Endothelial cell (in vitro differentiated cells): ENCODE measurements at places on chromosomes 3 and 15.

- no peak for DNase-seq
Measured at GRCh38 chr15:31554261-31554660, 227.6 kb downstream of the KLF13 start.

DNA sequence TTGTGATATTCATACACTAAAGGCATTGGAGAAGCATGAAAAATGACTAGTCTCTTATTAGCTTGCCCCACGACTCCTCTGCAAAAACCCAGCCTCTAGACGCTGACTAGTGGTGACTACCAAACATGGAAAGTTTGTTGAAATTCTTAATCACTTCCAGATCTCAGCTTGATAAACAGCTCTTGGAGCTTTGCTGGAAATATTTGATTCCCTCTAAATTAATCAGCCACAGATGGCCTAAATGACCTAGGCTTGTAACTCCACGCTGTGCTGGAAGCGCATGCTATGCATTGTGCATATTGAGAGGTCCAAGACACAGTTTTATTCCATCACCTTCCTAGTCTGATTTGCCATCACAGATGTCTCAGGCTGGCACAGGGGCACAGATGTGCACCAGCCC lies 244.7 kb upstream of the ST8SIA2 start:
- DNase-seq: no peak

DNA sequence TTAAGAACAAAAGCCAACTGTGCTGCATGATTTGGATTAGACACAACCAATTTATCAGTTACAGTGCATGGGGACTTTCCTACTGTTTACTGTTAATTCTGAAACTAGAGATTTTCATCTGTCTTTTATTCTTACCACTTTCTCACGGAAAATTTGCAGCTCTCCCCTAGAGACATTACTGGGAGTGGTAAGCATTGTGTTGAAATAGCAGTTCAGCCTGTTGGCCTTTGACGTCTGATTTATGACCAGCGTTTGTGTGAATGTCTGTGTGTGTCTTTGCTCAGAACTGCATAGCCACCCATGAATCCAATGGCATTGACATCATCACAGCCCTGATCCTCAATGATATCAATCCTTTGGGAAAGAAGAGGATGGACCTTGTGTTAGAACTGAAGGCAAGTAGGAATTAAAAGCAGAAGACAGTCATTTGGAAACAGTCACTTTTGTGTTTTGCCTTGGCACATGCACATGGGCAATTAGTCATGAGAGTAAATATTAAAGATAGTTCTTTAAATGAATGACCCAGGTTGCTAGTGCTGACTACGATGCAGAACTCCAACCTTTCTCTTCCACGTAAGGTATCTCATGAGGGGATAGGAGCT lies 202.2 kb upstream of the BHLHE40 start:
- DNase-seq: no peak

- no peak for DNase-seq
Measured at GRCh38 chr3:5840056-5840455, 652.5 kb downstream of the EDEM1 start.
